ENCODE measurements at places on chromosomes 7 and 10.

DNA sequence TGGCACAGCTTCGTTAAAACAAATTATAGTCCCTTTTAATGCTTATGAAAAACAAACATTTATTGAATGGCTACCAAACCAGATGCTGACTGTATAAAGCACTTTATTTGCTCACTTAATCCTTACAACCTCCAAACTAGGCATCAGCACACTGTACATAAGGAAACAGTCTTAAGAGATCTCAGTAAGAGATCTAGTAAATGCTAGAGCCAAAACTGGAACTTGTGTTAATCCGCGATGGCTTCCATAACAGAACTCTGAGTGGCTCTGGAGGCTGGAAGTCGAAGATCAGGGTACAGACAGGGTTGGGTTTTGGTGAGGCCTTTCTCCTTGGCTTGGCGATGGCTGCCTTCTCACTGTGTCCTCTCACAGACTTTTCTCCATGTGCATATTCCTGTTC lies 27.0 kb downstream of the PDZD8 start:
- no peak for DNase-seq

- no peak for DNase-seq
These were observed 115.8 kb downstream of the SORBS1 start for GRCh38 chr10:95445223-95445836.

- no peak for DNase-seq
These were observed 1.4 kb downstream of the RHEB start for GRCh38 chr7:151518105-151518946.

GRCh38 chr7:95800787-95801186 lies 28.4 kb downstream of the DYNC1I1 start:
- DNase-seq = no peak

- no peak for DNase-seq
These were observed 108.5 kb upstream of the TMEM168 start for GRCh38 chr7:112898432-112899290.

GRCh38 chr10:60549686-60550085 lies 160.0 kb upstream of the ANK3 start:
- DNase-seq = no peak

DNA sequence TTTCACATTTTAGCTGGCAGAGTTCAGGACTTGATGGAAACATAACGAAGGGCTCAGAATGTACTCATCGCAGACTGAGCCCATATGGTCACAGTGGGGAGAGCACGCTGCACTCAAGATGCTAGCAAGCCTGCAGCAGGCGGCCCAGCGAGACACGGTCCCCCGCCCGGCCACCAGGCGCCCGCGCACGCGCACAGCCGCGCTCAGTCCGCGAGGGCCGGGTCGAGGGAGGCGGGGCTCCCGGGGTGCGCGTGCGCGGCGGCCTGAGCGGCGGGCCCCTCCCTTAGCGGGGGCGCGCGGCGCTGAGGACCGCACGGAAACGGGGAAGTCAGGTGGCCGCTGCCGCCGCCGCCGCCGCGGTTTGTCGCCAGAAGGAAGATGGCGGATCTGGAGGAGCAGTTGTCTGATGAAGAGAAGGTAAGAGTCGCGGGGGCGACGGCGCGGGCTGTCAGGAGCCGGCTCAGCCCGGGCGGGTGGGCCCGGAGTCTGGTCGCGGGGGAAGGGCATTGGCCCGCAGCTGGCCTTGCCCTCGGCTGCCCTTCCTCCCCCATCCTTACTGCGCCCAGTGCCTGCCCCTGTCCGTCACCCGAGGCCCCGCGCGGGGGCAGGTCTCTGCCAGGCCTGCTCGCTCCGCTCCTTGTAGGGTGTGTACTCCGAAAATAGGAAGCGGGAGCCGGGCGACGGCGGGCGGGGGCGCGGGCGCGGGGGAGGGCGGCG lies at the start of gene CAPZA2:
TSS of gene CAPZA2 (plus strand) at position 354 of the 717 bp plus-strand sequence. CDS start at position 379, 25 bp downstream.
- peak; percentile 87 for DNase-seq

DNA sequence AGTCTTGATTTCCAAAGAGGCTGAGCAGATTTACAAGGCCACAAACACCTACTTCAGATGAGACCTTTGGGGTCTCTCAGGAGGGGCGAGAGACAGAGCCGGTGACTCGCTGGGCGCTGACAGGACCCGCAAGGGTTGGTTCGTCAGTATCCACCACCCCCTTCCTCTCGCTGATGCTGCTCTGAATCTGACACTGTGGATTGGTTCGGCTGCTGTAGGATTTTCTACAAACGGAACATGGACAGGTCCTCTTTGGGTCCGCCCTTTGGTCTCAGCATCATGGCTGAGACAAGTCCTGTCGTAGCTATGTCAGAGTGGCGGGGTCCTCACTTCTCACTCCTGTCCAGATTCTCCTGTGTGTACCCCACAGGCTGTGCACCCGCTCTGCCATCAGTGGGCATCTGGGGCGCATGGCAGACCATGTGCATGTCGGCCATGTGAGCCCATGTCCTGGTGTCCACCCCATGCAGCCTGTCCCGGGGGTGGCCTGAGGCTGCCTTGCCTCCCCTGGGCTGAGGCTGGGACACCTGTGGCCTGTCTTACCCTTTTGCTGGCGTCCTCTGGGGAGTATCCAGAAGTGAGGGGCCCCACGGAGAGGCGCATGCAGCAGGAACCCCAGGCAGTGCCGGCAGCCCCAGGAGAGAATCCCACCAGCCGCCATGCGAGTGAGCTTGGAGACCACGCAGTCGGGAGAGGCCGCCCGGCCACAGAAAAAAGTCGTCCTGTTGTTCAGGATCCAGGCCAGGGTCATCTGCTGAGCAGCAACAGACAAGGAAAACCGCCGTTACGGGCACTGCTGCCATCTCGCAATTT lies 21.6 kb upstream of the FAM20C start:
- no peak for DNase-seq

- DNase-seq = no peak
These were observed 262.2 kb downstream of the FZD1 start for GRCh38 chr7:91526404-91526803.

GRCh38 chr10:60662917-60663614 lies 115.2 kb upstream of the CDK1 start:
- DNase-seq = no peak

DNA sequence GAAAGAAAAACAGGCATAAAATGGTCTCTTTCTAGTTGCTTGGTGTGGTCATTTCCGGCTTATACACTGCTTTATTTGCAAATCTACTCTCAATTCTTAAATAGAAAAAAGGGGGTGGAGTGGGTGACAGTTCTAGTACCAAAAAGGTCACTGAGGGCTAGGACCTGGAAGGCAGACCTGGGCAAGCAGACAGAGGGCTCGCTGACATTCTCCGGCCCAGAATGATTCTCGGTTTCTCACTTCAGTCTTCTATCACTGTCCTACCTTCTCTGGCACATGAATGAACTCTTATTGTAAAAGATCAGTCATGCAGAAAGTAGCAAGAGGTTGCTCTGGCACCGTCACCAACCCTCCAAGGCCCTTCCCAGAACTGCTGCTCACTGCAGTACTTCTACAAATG lies 54.0 kb downstream of the MALSU1 start:
- no peak for DNase-seq

DNA sequence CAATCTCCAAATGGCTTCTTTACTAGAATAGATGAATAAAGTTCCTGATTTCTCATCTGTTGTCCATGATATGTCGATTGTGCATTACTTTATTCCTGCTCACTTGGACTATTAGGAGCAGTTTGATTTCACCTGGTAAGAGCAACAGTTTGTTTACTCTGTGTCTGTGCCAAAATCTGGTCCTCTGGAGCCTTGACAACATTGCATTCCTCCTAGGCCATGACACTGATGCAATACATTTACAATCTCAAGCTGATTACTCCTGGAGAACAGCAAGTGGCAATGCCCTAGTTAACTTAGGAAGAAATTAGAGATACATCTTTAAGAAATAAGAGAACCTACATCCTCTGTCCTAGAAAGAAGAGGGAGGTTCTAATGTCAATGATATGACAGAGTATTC lies 71.8 kb downstream of the SGCE start:
- no peak for DNase-seq

GRCh38 chr10:1650542-1651269 lies 86.6 kb downstream of the ADARB2 start:
- DNase-seq = no peak

GRCh38 chr7:139899328-139899955 lies 70.4 kb downstream of the TBXAS1 start:
- no peak for DNase-seq

GRCh38 chr7:117138981-117139380 lies 183.9 kb downstream of the WNT2 start:
- DNase-seq = no peak

DNA sequence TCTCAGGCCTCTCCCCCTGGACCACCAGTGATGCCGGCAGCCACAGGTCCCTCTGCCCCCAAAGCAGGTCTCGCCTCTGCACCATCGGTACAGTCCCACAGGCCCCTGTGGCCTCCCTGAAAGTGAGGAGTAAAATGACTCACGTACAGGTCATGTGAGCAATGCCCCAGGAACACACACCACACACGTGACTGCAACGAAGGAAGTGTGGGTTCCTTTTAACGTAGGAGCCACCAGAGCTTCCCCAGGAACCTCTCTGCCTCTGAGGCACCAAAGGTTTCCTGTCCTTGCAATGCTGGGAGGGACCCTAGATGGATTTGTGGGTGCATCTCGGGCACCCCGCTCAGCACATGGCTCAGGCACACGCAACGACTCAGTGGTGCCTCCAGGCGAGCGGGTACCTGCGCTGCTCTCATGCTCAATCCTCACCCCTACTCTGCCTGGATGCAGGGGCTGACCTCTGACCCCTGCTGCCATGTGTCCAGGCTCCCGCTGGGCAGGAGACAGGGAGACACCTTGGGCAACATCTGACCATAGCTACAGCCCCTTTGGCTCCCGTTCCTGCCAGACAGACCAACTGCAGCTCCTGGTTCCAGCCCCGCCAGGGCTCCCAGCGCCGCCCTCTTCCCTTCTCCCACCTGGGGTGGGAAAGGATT lies 120.7 kb downstream of the PRKAG2 start:
- no peak for DNase-seq

GRCh38 chr7:117405519-117405918 lies 21.8 kb downstream of the ASZ1 start:
- no peak for DNase-seq

- DNase-seq = no peak
These were observed 15.5 kb downstream of the TUBGCP2 start for GRCh38 chr10:133292919-133293809.

- DNase-seq = no peak
These were observed 82.2 kb downstream of the MRPL32 start for GRCh38 chr7:43014406-43014805.

DNA sequence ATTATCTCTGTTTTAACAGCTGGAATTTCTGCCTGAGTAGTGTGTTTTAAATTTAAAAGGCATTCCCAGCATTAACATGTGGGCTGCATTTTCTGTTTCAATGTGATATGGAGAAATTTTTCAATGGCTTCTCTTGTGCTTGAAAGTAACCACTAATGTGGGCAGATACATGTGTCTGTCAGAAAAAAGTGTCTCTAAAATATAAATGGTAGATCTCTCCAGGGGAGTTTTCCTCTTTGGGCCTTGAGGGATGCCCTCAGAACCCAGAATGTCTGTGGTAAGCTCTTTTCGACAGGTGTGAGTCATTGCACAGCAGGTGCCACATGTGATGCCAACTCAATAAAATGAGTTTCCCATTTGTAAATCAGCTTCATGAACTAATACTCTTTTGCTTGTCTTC lies 221.1 kb downstream of the SEMA3E start:
- no peak for DNase-seq

DNA sequence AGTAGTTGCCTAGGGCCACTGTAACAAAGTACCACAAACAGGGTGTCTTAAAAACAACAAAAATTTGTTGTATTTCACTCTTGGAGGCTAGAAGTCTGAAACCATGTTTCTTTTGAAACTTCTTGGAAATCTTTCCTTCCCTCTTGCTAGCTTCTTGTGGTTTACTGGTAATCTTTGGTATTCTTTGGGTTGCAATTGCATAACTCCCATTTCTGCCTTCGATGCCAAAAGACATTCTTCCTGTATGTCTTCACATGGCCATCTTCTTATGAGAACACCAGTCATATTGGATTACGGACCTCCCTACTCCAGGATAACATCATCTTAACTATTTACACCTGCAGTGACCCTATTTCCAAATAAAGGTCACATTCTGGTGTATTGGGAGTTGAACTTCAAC lies 357.4 kb downstream of the PPP1R3A start:
- DNase-seq = no peak

- no peak for DNase-seq
These were observed 213.3 kb downstream of the PLXDC2 start for GRCh38 chr10:20029523-20029922.

- DNase-seq = no peak
These were observed 9.8 kb upstream of the SAMD8 start for GRCh38 chr10:75101416-75102251.

- no peak for DNase-seq
These were observed 10.1 kb downstream of the DENND10 start for GRCh38 chr10:119113751-119114732.

- no peak for DNase-seq
These were observed 101.6 kb downstream of the CCSER2 start for GRCh38 chr10:84429926-84430520.

- DNase-seq = no peak
These were observed 369.2 kb upstream of the PODXL start for GRCh38 chr7:131925636-131926035.

GRCh38 chr10:81027223-81027622 lies 489.5 kb downstream of the SH2D4B start:
- DNase-seq = no peak

GRCh38 chr10:127952575-127952869 lies 45.6 kb downstream of the PTPRE start:
- no peak for DNase-seq

- DNase-seq = no peak
These were observed 99.8 kb downstream of the AKR1D1 start for GRCh38 chr7:138176060-138176459.

DNA sequence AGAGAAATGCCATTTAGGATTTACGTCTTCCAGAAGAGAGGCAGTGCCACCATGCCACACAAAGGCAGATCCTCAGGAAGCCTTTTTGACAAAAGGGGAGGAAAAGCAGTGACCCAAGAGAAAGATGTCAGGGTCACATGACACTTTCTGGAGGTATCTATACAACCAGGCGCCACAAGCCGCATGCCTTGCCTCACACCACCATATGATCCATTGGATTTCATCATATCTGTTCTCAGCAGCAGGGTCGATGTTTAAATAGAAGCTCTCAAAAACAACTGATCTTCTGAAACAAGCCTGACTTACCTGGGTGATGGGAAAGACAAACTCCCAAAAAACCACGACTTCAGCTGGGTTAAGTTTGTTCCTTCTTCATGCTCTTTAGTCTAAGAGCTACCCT lies 52.5 kb upstream of the UNC5B start:
- DNase-seq = no peak

GRCh38 chr10:102783568-102783967 lies 39.8 kb downstream of the WBP1L start:
- no peak for DNase-seq

Measured in NCI-H1048 (cell line).